ENCODE measurements at places on chromosomes 7 and 10.

- no peaks in the 10 kb centered on the region for H3K27me3 ChIP-seq
- H3K4me3 ChIP-seq: no peak overlapping the region
- H3K27ac ChIP-seq: no peak overlapping the region
- H3K4me1 ChIP-seq: no peaks in the 10 kb centered on the region
- DNase-seq: no peak
These were observed 207.3 kb upstream of the PPP1R3A start for GRCh38 chr7:114126095-114126494.

DNA sequence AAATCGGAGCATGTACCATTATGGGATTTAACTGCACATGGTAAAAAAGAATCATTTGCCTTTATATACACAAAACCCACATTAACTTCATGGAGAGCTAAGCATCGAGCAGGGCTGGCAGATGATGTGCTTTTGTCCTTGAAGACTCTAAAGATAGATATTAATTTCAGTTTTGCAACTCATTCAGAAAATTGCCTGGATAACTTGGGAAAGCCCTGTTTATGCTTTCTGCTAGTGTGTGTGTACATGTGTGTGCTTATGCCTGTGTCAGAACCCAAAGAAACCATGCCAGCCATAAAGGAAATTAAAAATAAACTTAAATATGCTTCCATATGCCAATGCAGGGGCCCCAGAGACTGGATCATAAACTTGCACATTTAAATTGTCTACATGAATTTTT, 640.0 kb downstream of the PARD3 start:
- H3K4me1 ChIP-seq: no peaks in the 10 kb centered on the region
- H3K27ac ChIP-seq: no peak overlapping the region
- DNase-seq: no peak
- no peak overlapping the region for H3K4me3 ChIP-seq

DNA sequence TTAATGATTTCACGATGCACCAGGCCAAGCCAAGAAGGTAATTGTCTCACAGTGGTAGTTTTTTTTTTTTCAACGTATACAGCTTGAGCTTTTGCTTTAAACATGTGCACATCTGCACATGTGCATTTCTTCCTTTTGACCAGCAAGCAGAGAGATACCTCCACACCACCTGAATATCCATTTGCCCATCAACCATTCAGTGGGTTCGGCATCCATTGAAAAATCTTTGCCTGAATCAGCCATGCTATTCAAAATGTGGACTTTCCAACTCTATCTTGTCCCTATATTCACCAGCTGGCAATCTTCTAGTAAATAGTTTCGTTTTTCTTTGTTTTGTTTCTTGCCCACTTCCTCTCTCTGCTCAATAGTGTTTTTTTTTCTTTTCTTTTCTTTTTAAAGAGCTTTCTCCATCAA, 7.7 kb upstream of the TRA2A start:
- H3K4me3 ChIP-seq: no peak overlapping the region
- no peaks in the 10 kb centered on the region for H3K27me3 ChIP-seq
- no peak overlapping the region for H3K27ac ChIP-seq
- no peaks in the 10 kb centered on the region for H3K4me1 ChIP-seq
- DNase-seq: no peak
- H3K36me3 ChIP-seq: no peaks in the 10 kb centered on the region

DNA sequence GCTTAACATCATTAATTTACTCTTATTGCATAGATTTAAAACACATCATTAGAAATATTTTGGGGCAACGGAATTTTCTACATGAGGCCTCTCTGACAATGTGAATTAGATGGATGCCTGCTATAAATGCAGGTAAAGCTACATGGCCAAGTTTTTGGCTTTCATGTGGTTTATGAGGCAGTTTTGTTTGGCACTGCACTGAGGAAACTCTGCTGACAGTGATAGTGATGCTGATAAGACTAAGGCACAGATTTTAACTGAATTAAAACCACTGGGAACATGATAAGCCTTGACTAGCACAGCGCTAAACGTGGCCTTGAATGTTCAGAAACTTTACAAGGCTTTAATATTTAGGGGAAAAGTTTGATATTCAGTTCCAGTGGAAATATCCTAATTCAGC, 114.3 kb upstream of the NOBOX start:
- no peaks in the 10 kb centered on the region for H3K27me3 ChIP-seq
- no peaks in the 10 kb centered on the region for H3K4me1 ChIP-seq
- no peaks in the 10 kb centered on the region for H3K36me3 ChIP-seq
- H3K27ac ChIP-seq: no peak overlapping the region
- no peak for DNase-seq

DNA sequence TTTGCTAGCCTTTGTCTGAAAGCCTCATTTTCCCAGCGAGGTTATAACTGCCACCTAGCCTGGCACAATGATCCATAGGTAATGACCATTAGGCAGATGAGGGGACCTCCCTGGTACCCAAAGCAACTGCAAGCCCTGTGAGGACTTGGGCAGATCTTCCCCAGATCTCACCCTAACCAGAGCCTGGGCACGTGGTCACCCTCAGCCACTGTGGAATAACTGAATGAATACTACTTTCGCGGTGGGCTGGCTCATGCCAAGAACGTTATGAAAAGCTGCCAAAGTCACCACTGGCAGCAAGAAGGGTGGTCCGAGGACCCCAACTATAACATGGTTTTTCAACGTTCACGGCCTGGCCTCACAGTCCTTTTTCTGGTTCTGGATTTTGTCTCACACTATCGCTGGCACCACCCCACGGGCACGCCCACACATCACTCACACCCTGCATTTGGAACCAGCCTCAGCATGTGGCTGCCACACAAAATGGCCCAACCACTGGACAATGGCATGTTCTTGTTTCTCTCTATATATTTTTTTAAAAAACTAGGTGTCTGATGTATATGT, 3.4 kb downstream of the PRKAG2 start:
- no peak for DNase-seq
- H3K27me3 ChIP-seq: no peaks in the 10 kb centered on the region
- H3K4me1 ChIP-seq: peaks cover 42% of the 10 kb centered on the region
- H3K27ac ChIP-seq: no peak overlapping the region
- no peak overlapping the region for H3K4me3 ChIP-seq
- no peaks in the 10 kb centered on the region for H3K36me3 ChIP-seq

DNA sequence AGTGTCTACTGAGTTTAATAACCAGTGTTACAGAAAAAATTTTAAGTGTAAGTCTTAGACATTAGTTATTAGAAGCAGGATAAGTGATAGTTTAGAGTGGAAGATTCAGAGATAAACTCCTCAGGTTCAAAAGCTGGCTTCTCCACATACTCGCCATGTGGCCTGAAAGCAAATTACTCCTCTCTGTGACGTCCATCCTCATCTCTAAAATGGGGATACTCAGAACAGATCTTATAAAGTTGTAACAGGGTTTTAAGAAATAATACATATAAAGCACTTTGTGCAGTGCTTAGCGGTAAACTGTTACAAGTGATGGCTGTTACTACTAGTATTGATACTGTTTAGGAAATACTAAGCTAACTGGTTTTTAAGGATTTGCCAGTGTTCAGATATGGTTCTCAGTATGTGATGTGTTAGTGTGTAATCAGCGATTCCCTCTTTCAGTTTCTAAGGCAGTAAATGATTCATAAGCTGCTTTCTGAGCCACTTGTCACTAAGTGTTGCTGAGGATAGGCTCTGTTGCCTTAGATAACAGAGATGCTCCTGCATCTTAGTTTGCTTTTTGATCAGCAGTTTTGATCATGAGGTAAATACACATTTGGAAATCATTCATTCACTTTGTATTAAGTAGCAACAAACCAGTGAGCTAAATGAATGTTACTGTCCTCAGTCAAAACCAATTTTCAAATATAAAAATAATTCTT, 58.7 kb downstream of the CYP51A1 start:
- H3K27ac ChIP-seq: no peak overlapping the region
- no peaks in the 10 kb centered on the region for H3K27me3 ChIP-seq
- no peak for DNase-seq
- H3K36me3 ChIP-seq: peaks cover 35% of the 10 kb centered on the region
- no peaks in the 10 kb centered on the region for H3K4me1 ChIP-seq

- no peak overlapping the region for H3K4me3 ChIP-seq
- H3K27ac ChIP-seq: no peak overlapping the region
- H3K27me3 ChIP-seq: no peaks in the 10 kb centered on the region
- no peaks in the 10 kb centered on the region for H3K4me1 ChIP-seq
- no peak for DNase-seq
These were observed 124.9 kb downstream of the DLG5 start for GRCh38 chr10:77801474-77802161.

GRCh38 chr10:95429639-95430038, 131.5 kb downstream of the SORBS1 start:
- H3K36me3 ChIP-seq: no peaks in the 10 kb centered on the region
- H3K4me3 ChIP-seq: no peak overlapping the region
- DNase-seq: no peak

- peak overlapping the region; percentile 66 for H3K27ac ChIP-seq
- H3K4me1 ChIP-seq: peaks cover 31% of the 10 kb centered on the region
- DNase-seq: peak; percentile 88
- peaks cover 49% of the 10 kb centered on the region for H3K27me3 ChIP-seq
- no peaks in the 10 kb centered on the region for H3K36me3 ChIP-seq
These were observed 2.2 kb downstream of the TRIL start for GRCh38 chr7:28955718-28956607.

DNA sequence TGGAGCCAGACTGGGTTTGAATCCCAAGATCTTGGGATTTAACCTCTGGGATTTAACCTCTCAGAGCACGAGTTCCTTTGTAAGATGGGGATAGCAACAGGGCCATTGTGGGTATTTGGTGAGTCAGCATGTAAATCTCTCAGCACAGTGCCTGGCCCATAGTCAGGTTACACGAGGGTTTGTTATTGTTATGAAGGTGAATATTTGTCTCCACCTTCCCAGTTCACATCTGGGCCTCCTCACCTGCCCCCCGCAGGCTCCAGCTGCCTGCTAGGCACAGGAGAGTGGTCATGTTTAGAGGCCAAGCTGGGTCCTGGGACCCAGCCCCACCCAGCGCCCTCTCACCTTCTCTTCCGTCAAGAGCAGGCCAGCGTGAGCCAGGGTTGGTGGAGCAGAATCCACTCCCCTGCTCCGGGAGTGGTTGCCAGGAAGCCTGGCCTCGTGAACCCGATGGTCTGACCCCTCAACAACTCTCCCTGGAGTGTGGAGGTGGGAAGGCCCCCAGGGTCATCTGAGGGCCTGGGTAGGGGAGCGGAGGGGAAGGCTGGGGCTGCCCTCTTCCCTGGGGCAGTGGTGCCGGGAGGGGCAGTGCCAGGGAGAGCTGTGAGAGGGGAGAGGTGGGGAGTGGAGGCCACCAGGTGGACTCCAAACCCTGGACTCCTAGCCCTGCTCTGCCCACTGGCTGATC, 26.0 kb downstream of the FAM241B start:
- H3K27ac ChIP-seq: no peak overlapping the region
- no peaks in the 10 kb centered on the region for H3K36me3 ChIP-seq
- H3K4me1 ChIP-seq: no peaks in the 10 kb centered on the region
- no peak for DNase-seq

DNA sequence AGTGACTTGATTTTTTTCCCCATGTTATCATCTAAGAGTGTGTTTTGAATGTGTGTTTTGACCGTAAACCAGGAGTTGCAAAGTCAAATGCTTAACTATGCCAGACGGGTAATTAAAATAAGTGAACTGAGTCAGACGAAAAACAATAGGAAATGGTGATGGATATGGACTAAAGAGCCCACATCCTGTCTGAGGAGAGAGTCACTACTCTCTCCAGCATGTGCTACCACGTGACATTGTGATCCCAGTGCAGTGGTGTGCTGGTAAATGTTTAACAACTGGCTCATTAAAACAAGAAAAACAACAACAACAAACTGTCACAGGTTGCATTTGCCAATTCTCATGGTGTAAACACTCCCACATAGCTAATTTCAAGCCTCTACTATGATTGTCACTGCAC, 164.3 kb downstream of the SUGCT start:
- H3K27ac ChIP-seq: no peak overlapping the region
- DNase-seq: no peak
- no peaks in the 10 kb centered on the region for H3K36me3 ChIP-seq
- H3K4me1 ChIP-seq: no peaks in the 10 kb centered on the region

- H3K36me3 ChIP-seq: no peaks in the 10 kb centered on the region
- no peak for DNase-seq
- no peaks in the 10 kb centered on the region for H3K27me3 ChIP-seq
- no peak overlapping the region for H3K4me3 ChIP-seq
- no peaks in the 10 kb centered on the region for H3K4me1 ChIP-seq
- H3K27ac ChIP-seq: no peak overlapping the region
These were observed 708.5 kb upstream of the SORCS1 start for GRCh38 chr10:107873007-107873406.

GRCh38 chr7:113892818-113893217, 26.0 kb downstream of the PPP1R3A start:
- no peak for DNase-seq
- no peaks in the 10 kb centered on the region for H3K36me3 ChIP-seq
- H3K27me3 ChIP-seq: no peaks in the 10 kb centered on the region
- no peak overlapping the region for H3K27ac ChIP-seq
- H3K4me3 ChIP-seq: no peak overlapping the region

- H3K4me1 ChIP-seq: no peaks in the 10 kb centered on the region
- DNase-seq: no peak
- H3K27me3 ChIP-seq: no peaks in the 10 kb centered on the region
These were observed 120.7 kb downstream of the VPS50 start for GRCh38 chr7:93352881-93353280.

GRCh38 chr7:3063016-3063753, 19.5 kb upstream of the CARD11 start:
- no peak overlapping the region for H3K4me3 ChIP-seq
- H3K27ac ChIP-seq: no peak overlapping the region
- H3K36me3 ChIP-seq: no peaks in the 10 kb centered on the region
- peak; percentile 29 for DNase-seq
- H3K27me3 ChIP-seq: peaks cover 17% of the 10 kb centered on the region

DNA sequence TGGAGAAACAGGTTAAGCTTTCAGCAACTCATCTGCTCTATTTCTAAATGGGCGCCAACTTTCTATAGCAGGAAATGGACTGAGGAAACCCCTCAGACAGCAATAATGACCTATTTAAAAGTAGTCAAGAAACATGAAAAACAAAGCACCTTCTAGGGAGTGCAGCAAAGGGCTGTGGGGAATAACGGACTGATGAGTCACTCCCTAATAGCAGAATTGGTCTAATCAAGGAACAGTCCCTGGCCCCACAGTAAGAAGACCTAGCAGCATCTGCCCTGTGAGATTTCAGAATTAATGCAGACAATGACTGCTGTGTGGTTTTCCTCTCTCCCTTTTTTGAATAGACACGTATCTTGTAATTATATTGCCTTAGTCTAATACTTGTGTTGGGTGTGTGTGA, 602.9 kb downstream of the IPMK start:
- H3K36me3 ChIP-seq: no peaks in the 10 kb centered on the region
- no peak overlapping the region for H3K27ac ChIP-seq
- no peaks in the 10 kb centered on the region for H3K27me3 ChIP-seq
- no peaks in the 10 kb centered on the region for H3K4me1 ChIP-seq
- no peak for DNase-seq

DNA sequence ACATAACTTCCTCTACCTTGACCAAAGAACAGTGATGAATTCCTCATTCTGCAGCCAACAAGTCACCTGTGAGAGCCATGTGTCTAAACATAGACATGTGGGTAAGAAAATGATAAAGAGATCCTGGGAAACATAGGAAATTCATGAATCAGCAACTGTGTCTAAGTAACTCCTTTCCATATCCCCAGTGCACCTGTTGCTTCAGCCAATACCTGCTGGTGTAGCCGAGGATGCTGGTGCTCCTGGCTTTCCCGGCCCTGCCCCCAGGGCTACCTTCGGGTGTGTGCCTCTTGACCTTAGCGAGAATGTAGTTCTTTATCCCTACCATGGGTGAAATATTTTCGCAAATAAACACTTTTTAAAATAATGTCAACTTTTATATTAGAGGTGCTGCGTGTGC, 114.1 kb downstream of the OR13A1 start:
- peaks cover 8% of the 10 kb centered on the region for H3K27me3 ChIP-seq
- no peak overlapping the region for H3K27ac ChIP-seq
- H3K4me3 ChIP-seq: no peak overlapping the region

GRCh38 chr7:112014347-112014746, 191.9 kb downstream of the DOCK4 start:
- no peaks in the 10 kb centered on the region for H3K4me1 ChIP-seq
- H3K27ac ChIP-seq: no peak overlapping the region
- H3K4me3 ChIP-seq: no peak overlapping the region
- no peaks in the 10 kb centered on the region for H3K36me3 ChIP-seq
- H3K27me3 ChIP-seq: no peaks in the 10 kb centered on the region
